Cardiac muscle cell (in vitro differentiated cells and primary cell): ENCODE measurements at places on chromosomes 1 and 21. TPM values are rescaled to one million over a fixed set of nuclear protein-coding genes. Genes with fewer than 3 reads are reported as not detected.

MATN1 gene
- 1.4 TPM in 1 of 2 replicates, not detected in the other for polyA plus RNA-seq

GJA8 gene
- not detected in 2 replicates for polyA plus RNA-seq

CHIA gene
- not detected in 2 replicates for polyA plus RNA-seq

PLCH2 gene
- 0.44 and 1.5 TPM in 2 replicates for polyA plus RNA-seq

TGFB2 gene
- 132 and 210 TPM in 2 replicates for polyA plus RNA-seq
